ENCODE measurements at places on chromosomes 13 and 19. TPM values are rescaled to one million over a fixed set of nuclear protein-coding genes. Genes with fewer than 3 reads are reported as not detected.

The PRTN3 gene
- not detected for total RNA-seq

The KIR3DL2 gene
- 1.3 TPM for total RNA-seq

The ZNF208 gene
- total RNA-seq = 3.4 TPM

The LIM2 gene
- not detected for total RNA-seq

The TMEM190 gene
- total RNA-seq = not detected

The PSG11 gene
- total RNA-seq = not detected

The ONECUT3 gene
- total RNA-seq = not detected

The ADGRE3 gene
- total RNA-seq = 0.11 TPM

The CGB3 gene
- total RNA-seq = not detected

The SOX21 gene
- total RNA-seq = not detected

The SYDE1 gene
- 2.1 TPM for total RNA-seq

The PINLYP gene
- 3.6 TPM for total RNA-seq

The LRRC4B gene
- total RNA-seq = not detected

The ALDH16A1 gene
- 26.8 TPM for total RNA-seq

The KRTDAP gene
- total RNA-seq = not detected

The ZNF382 gene
- total RNA-seq = 20.0 TPM

The MYBPC2 gene
- total RNA-seq = 0.14 TPM

The URAD gene
- not detected for total RNA-seq

The APOC1 gene
- total RNA-seq = 2.9 TPM

The KCNJ14 gene
- 1.1 TPM for total RNA-seq

The PGPEP1 gene
- total RNA-seq = 20.0 TPM

The FUT6 gene
- not detected for total RNA-seq

The ZNF135 gene
- 1.5 TPM for total RNA-seq

The CD209 gene
- total RNA-seq = not detected

The PLPPR3 gene
- not detected for total RNA-seq

The CLDND2 gene
- 4.9 TPM for total RNA-seq

The OCEL1 gene
- 10.9 TPM for total RNA-seq

The HOMER3 gene
- total RNA-seq = 0.62 TPM

The CYP2A7 gene
- total RNA-seq = not detected

The KLK2 gene
- not detected for total RNA-seq

The MEIOSIN gene
- not detected for total RNA-seq

The UBE2L5 gene
- not detected for total RNA-seq

The SEMA6B gene
- total RNA-seq = not detected

The IGFL2 gene
- not detected for total RNA-seq

The SERPINE3 gene
- total RNA-seq = not detected

The ZNF799 gene
- total RNA-seq = 4.0 TPM

The NECTIN2 gene
- total RNA-seq = 0.93 TPM

The LGALS14 gene
- 0.80 TPM for total RNA-seq

The WASF3 gene
- 0.37 TPM for total RNA-seq

The KLK10 gene
- not detected for total RNA-seq

The FLT3LG gene
- 38.6 TPM for total RNA-seq

The CHST8 gene
- not detected for total RNA-seq

The OR7C1 gene
- total RNA-seq = not detected

The BRCA2 gene
- total RNA-seq = 34.1 TPM

The KANK2 gene
- 0.91 TPM for total RNA-seq

The LRP3 gene
- total RNA-seq = 0.37 TPM

Measured in activated CD4-positive, alpha-beta T cell treated with anti-CD3 and anti-CD28 coated beads for 36 hours (primary cell).